Neural progenitor cell (in vitro differentiated cells): ENCODE measurements at places on chromosomes 2 and 18. TPM values are rescaled to one million over a fixed set of nuclear protein-coding genes. Genes with fewer than 3 reads are reported as not detected.

DNA sequence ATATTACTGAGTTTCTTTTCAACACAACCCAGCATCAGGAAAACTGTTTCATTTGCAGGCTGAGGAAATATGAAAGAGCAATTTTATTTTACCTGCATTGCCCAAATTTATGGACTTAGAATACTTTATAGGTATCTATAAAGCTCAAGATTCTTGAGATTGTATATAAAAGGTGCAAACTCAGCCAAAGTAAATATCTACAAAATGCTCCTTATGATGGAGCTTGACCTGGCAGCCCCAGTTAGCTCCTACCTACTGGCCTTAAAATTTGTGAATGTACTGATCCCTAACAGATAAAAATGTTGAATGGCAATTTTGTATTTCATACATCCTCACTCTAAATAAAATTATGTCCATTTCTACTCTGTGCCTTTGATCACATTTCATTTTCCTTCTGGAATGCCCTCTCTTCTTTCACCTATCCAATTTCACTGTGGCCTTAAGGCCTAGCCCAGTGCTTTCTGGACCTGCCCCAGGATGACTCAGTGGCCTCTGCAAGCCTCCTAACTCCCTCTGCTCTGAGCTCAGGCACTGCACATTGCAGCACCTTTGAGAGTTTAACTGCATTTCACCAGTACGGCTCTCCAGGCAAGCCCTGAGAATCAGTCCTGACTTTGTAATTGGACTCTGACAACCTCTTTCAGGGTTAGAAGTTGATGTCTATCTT, 125.9 kb downstream of the ANTXR1 start:
- H3K36me3 ChIP-seq, result no peaks in the 10 kb centered on the region
- no peak overlapping the region for H3K27ac ChIP-seq
- H3K27me3 ChIP-seq, result no peaks in the 10 kb centered on the region
- H3K4me3 ChIP-seq, result no peak overlapping the region
- no peak for DNase-seq
- H3K4me1 ChIP-seq, result peaks cover 5% of the 10 kb centered on the region

Gene CCDC68
- not detected in 2 replicates for total RNA-seq

GRCh38 chr2:18927525-18928232, 338.3 kb upstream of the NT5C1B start:
- H3K27me3 ChIP-seq, result no peaks in the 10 kb centered on the region
- DNase-seq, result no peak
- H3K36me3 ChIP-seq, result no peaks in the 10 kb centered on the region
- no peak overlapping the region for H3K4me3 ChIP-seq

- no peaks in the 10 kb centered on the region for H3K36me3 ChIP-seq
- H3K4me1 ChIP-seq, result peaks cover 3% of the 10 kb centered on the region
- H3K27me3 ChIP-seq, result peaks cover 100% of the 10 kb centered on the region
- no peak within 1 kb of the TSS for H3K27ac ChIP-seq
These were observed at the start of gene EGR4 for GRCh38 chr2:73293534-73294171. TSS of gene EGR4 (minus strand) at chr2:73293548. CDS start at chr2:73293317, 231 bp downstream.

GRCh38 chr2:15448250-15448839, 112.8 kb downstream of the NBAS start:
- DNase-seq, result no peak
- H3K27ac ChIP-seq, result no peak overlapping the region
- no peaks in the 10 kb centered on the region for H3K27me3 ChIP-seq

- H3K36me3 ChIP-seq, result no peaks in the 10 kb centered on the region
- no peaks in the 10 kb centered on the region for H3K4me1 ChIP-seq
- no peaks in the 10 kb centered on the region for H3K27me3 ChIP-seq
- no peak overlapping the region for H3K4me3 ChIP-seq
- H3K27ac ChIP-seq, result no peak overlapping the region
- DNase-seq, result no peak
These were observed 67.5 kb downstream of the TIMM21 start for GRCh38 chr18:74215863-74216262.

DNA sequence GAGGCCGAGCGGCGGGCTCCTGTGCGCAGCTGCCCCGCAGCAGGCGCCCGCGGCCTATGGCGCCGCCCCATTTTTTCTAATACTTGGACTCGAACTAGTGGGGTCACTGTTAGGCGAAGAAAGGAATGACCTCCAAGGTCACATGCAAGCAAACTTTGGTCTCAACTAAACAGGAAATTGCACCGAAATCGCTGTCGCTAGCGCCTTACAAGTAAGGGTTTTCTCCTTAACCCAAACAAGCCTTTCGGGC, 339 bp downstream of the ACAA2 start:
- peaks cover 13% of the 10 kb centered on the region for H3K4me1 ChIP-seq
- peak overlapping the region; percentile 72 for H3K4me3 ChIP-seq
- no peak overlapping the region for H3K27ac ChIP-seq
- H3K27me3 ChIP-seq, result no peaks in the 10 kb centered on the region
